ENCODE measurements at places on chromosomes 5 and 9.
A peak's percentile ranks its signal among the peaks of the same experiment; 100 is the strongest.

- peak; percentile 77 for DNase-seq
These were observed 20.8 kb downstream of the ENHO start for GRCh38 chr9:34501889-34502425.

GRCh38 chr5:154097031-154097430 lies 58.3 kb downstream of the MFAP3 start:
- DNase-seq, result no peak

DNA sequence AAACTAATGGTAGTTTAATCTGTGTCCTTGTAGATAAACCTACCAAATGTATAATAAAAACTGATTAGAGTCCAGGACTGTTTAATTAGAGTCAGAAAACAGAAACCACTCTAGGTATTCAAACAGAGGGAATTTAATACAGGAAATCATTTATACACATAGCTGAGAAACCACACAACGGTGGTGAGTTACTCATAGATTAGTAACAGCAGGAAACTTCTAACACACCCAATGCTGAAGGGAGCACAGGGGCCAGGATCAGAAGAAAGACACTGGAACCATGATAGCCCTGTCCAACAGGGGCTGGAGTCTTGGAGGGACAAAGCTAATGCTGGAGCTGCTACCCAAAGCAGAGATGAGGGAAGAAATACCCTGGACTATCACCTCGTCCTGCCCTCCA lies 321.0 kb downstream of the ACTL7B start:
- DNase-seq, result peak; percentile 83

DNA sequence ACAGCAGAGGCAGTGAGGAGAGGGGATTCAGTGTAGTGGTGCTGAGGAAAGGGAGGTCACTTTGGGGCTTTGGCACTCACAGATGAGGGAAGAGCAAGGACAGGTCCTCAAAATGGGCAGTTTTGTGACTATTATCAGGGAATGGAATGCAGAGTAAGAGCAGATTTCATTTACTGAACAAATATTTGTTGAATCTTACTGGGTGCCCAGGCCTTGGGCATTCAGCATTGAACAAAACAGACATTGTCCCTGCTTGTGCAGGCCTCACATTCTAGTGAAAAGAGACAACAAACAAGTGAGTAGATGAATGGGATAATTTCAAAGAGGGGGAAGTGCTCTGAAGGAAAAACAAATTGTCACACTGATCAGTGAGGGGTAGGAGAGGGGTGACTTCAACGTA lies 404.1 kb downstream of the DMRT2 start:
- no peak for DNase-seq

GRCh38 chr5:93342563-93343061 lies 238.4 kb downstream of the NR2F1-AS1 start:
- DNase-seq, result no peak

DNA sequence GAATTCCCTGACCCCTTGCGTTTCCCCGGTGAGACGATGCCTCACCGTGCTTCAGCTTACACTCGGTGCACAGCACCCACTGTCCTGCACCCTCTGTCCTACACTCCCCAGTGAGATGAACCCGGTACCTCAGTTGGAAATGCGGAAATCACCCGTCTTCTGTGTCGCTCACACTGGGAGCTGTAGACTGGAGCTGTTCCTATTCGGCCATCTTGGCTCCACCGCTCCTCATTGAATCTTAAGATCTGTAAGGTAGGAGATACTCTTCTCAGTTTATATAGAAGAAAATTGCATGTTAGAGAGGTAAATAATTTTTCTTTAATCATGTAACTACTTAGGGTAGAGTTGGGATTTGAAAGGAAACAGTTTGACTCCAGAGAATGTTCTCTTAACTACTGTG lies 62.2 kb downstream of the DMRTA1 start:
- no peak for DNase-seq

- DNase-seq, result no peak
These were observed 70.5 kb downstream of the SMIM23 start for GRCh38 chr5:171855798-171856763.

GRCh38 chr9:137607141-137607857 lies 1.8 kb downstream of the ARRDC1 start:
- no peak for DNase-seq

DNA sequence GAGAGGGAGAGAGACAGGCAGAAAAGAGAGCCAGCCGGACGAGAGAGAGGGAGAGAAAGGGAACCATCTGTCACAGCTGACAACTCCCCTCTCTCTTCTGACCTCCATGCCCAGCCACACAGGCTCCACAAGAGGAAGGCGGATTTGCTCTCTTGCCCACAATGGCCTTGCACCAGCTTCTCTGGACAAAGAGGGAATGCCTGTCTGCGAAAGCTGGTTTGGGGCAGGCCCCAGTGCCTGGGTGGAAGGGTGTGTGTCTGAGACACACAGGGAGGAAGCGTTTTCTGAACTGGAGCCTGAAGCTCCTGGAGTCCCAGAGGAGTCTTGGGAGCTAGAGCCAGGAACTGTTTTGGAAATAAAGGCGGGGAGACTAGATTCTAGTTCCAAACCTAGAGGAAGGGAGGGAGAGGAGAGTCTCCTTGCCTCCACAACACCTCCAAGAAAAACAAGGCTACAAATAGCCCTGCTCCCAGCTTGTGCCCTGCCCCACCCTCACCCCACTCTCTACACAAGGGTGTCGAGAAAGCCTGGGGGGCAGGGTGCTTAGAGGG lies 12.5 kb downstream of the C1QTNF2 start:
- DNase-seq, result peak; percentile 39

GRCh38 chr5:180041301-180042274 lies 30.0 kb downstream of the RNF130 start:
- no peak for DNase-seq

DNA sequence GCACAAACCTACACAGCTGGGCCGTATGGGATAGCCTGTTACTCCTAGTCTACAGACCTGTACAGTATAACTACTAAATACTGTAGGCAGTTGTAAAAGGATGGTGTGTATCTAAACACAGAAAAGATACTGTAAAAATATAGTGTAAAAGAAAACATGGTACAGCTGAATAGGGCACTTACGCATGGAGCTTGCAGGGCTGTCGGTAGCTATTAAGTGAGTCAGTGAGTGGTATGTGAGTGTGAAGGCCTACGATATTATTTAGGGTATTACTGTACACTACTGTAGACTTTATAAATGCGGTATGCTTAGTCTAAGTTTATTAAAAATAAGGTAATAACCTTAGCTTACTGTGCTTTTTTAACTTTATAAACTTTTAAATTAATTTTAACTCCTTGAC lies 1.2 kb downstream of the ZCCHC9 start:
- no peak for DNase-seq

DNA sequence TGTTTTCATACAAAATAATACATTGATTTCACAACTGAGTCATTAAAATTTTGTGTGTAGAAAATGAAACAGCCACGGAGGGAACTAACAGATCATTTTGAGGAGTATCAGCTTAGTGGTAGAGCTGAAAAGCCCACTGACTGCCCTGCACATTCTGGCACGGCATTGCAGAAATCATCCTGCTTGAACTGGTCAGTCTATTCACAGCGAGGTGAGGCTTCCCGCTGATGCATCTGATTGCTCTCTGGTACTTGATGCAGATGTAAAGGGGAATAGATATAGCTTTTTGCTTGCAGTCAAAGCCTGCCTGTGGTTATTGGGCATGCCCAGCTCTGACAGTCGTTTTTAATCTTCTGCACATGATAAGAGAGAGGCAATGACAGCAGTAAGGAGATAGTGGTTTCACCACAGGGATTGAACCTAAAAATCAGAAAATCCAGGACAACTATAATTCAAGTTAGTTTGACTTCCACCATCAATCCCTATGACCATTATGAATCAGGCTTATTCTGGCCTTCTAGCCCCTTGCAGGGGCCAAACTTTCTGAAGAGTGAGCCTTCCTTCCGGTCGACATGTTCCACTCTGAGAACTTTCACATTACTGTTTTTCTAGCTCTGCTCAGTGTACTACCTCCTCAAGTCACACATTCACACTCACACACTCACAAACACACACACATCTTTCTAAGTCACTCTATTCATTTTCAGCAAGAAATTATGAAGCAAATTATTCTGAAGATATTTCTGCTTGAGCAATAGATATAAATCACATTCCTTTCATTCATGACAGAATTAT lies 782.8 kb upstream of the NUDT12 start:
- no peak for DNase-seq

- peak; percentile 77 for DNase-seq
These were observed 984 bp downstream of the STXBP1 start for GRCh38 chr9:127612939-127613582.

- no peak for DNase-seq
These were observed 267.6 kb downstream of the TMEM167A start for GRCh38 chr5:82809420-82810143.

DNA sequence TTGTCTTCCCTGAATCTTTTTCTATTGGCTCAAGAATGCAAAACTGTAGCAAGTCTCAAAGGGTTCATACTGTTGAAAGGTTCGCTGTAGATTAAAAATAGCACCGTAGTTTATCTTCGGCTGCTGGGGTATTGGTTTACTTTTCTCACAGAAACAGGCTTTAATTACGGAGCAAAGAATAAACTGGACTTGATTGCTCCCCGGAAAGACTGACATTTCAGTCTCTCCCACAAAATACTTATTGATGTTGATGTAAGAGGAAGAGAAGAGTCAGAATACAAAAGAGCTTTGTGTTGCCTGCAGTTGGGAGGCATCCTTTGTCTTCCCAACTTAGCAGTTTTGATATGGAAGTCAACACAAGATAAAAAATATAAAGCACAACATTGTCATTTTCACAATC lies 183.9 kb upstream of the DMAC1 start:
- no peak for DNase-seq

- DNase-seq, result no peak
These were observed 92.3 kb upstream of the PUM3 start for GRCh38 chr9:2936221-2936620.

- DNase-seq, result peak; percentile 17
These were observed 91.9 kb downstream of the TMEM215 start for GRCh38 chr9:32875242-32875641.

Data from AG20443 (cell line).